Nucleus accumbens (tissue), 56 donors: ENCODE measurements at places on chromosomes 6 and 20.

DNA sequence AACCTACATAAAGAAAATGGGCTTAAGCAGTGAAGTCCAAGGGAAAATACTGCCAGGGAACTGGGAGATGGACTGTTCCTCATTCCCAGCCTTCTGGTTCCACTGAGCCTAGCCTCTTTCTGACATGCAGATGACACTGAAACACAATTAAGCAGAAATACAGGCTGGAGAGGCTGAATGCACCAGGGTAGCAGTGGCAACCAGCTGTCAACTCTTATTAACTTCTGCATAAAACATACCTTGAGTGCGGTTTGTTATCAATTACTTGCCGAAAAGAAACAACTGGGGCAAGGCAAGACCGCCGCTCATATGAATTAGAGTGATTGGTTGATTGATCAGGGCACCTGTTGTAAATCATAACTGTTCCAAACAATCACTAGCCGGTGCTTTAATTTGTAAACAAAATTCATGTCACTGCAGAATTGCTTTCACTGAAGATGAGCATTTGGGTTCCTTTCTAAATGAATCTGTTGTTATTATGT lies 16.3 kb downstream of the TFAP2B start:
- DNase-seq: no peak

GRCh38 chr6:5832668-5833067 lies 174.1 kb downstream of the NRN1 start:
- no peak for DNase-seq

GRCh38 chr6:140921366-140922226 lies 1211.1 kb upstream of the GJE1 start:
- DNase-seq: peak; percentile 4

DNA sequence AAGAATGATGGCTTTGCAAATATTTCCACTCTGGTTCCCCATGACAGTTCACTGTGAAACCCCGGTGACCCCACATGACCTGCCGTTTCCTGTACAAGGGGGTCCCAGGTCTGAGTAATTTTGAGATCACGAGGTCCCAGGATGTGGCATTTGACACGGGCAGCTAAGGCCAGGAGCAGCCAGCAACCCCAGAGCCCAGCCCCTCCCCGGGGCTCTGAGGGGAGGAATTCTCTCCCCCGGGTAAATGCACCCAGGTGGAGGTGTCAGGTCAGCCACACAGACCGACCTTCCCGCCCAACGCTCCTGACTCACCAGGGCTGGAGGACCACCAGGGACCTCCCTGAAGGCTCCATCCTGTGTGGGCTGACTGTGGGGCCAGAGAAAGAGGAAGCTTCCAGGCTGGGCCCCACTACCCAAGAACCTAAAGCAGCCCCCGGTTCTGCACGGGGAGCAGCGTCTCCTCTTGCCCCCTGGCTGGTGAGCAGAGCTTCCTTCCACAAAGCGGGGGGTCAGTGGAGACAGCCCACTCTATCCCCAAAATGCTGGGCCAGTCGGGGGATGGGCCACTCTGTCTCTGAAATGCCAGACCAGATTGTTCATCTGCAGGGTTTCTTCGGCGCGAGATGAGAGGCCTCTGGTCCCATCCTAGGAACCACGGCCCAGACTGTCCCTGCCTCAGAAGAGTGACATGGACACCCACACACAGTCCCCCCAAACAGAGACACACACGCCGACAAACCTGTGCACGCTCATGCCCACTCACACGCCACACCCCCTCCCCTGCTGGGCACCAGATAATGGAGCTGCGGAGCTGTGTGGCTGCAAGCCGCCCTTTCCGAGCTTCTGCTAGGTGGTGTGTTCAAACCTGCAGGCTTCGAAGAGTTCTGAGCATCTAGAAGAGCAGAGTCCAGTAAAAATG lies 23.4 kb upstream of the SLCO4A1 start:
- DNase-seq: no peak

GRCh38 chr6:3517350-3517749 lies 60.5 kb upstream of the SLC22A23 start:
- DNase-seq: no peak
